ENCODE measurements at places on chromosomes 2 and 18.

DNA sequence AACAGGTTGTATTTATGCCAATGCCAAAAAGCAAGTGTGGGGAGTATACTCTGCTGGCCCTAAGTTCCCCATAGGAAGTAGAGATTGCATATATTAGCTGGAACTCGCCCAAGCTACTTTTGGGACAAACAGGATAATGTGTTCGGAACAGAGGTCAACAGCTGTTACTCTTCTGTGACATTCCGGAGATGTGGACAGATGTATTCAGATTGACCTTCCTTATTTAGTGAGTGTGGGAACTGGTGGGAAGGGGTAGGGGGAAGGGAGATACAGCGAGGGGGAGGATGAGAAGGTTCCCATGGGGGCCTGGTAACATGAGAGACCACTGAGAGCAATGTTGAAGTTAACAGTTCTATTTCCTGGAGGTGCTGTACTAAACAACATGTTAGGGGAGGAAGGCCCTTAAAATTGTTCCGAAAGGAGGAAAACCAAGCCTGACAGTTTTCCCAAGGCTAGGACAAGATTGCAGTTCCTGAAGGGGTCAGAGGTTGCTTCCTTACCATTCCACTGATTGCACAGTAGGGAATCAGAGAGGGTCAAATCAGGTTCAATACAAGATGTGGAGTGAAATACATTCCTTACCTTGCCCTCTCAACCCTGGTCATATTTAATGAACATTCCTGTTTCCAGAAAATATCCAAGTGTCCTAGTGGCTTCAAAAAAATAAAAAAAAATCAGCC, 14.3 kb upstream of the CD28 start:
- no peak for DNase-seq

DNA sequence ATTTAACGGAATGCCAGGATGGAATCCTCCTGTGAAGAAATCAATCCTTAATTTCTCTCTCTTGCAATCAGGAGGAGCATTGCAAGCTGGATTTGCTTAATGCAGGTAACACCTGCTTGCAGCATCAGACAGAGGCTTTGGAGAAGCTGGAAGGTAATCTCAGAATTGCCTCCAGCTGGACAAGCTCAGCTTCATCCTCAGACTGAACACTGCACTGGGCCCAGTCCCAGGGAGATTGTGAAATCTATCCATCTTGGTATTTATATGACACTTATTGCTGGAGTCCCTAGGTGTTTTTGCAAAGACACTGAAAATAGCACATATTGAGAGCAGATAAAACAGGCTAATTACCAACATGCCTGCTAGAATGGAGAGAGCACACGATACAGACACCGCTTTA, 179.4 kb upstream of the SESTD1 start:
- no peak for DNase-seq

DNA sequence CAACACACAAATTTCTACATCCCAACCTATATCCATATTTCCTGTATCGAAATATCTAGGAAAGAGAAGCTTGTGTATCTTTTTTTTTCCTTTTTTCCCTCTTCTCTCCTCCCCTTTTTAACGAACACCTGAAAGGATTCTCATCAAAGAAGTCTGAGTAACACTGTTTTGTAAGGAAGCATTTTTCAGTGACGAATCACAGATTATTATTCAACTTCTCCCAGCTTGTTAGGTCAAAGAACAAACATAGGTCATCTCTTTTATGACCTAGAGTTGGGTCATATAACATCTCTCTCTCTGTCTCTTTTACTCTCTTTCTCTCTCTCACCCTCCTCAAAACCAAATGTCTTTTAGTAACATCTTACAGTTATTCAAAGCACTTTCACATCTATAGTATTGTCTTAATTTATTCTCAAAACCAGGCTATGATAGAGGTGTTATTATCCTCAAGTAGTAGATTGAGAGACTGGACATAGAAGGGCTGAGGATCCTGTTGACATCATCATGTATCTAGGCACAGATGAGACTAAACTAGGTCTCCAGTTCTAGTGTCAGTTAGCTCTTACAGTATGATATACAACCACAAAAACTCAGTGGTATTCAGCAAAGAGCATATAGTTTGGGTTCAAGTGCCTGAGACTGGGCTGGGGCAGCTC, 80.1 kb upstream of the SPOPL start:
- DNase-seq = no peak

DNA sequence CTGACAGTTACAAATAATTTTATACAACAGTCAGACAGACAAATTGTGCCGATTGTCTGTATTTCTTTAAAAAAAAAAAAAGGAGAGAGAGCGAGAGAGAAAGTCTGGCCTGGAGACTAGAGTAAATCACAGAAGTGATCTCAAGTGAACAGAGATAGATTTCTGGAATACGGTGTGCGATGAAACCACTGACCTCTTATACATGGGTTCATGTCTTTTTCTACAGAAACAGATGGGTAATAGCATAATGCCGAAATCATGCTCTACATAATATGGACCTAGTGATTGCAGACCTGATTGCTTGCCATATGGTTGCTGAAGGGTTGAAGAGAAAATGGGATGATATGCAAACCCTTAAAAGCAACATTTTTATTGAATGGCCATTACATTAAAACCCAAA, 403.3 kb upstream of the FANCL start:
- no peak for DNase-seq

DNA sequence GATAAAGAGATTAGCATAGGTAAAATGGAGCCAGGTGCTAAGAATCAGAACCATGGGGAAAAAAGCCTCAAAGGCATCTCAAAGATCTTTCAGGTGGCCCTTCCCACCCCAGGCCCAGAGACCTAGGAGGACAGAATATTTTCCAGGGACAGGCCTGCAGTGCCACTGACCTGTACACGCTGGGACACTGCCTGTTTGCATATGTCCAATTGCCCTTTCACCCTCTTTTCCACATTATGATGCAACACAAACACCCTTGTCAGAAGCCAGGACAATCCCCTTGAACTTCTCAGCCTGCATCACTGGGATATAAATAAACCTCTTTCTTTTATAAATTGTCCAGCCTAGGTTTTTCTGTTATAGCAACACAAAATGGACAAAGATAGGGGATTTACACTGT, 419.1 kb downstream of the TRIB2 start:
- DNase-seq = no peak

GRCh38 chr2:19009510-19009909, 348.9 kb downstream of the OSR1 start:
- no peak for DNase-seq

DNA sequence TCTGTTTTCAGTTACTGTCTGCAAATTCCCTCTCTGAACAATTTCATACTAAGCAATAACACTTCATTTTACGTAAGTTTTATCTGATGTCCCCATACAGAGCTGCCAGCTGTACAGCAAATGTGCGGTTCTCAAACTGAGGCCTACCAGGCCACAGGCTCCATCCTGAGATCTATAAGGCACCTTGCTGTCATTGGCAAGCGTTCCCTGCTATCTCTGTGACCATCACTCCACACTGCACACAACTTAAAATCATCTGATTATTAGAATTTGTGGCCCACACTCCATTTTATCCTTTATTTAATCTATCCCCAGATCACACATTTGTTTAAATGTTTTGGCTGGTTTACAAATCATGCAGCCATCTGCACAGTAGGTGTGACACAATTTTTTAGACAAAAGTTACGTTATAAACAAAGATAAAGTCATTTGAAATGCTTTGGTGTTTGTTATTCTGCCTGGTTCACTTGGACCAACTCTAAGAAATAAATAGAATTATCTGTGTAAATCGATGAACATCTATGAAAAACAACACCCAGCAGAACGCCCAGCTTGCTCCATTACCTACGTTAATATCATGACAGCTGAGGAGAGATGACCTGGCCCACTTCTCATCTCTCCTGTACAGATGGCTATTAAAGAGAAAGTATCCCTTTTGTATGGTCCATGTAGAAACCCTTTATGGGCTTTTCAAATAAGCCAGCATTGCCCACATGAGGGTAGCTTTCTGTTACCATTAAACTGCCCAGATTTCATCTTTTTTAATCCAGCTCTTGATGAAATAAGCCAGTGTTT, 162.4 kb downstream of the ZNF521 start:
- DNase-seq = no peak

GRCh38 chr18:59420244-59420643, 61.2 kb upstream of the LMAN1 start:
- no peak for DNase-seq

DNA sequence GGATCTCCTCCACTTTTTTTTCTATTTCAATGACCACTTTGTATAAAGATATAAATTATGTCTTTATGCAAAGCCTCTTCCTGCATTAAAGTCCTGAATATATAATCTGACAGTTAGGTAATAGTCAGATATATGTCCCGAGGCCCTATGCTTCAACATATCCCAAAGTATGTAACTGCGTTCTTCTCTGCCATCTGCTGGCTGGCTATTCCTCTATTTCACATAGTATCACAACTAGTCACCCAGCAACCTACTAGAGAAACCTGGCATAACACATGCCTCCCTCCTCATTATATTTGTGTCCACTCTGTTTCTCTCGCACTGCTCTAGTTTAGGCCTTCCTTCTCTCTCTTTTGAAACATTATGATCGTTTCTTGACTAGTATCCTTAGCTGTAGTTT, 640.8 kb downstream of the DPP10 start:
- peak; percentile 46 for DNase-seq

Measured in NCI-H510A treated with DMSO at 0.1 percent for 48 hours (cell line).